Fibroblast of villous mesenchyme (primary cell): ENCODE measurements at places on chromosomes 3 and 15. TPM values are rescaled to one million over a fixed set of nuclear protein-coding genes. Genes with fewer than 3 reads are reported as not detected.

Gene EXD1
- under 0.01 TPM in 1 of 2 replicates, not detected in the other for total RNA-seq

Gene PAQR9
- not detected in 2 replicates for total RNA-seq

Gene GOLGA6A
- total RNA-seq: not detected in 2 replicates

Gene SERPINI2
- not detected in 2 replicates for total RNA-seq

Gene OR5K2
- not detected in 2 replicates for total RNA-seq

Gene HESX1
- not detected in 2 replicates for total RNA-seq
